ENCODE measurements at places on chromosomes 5 and 9.

GRCh38 chr9:89515416-89515815 lies 17.5 kb upstream of the SEMA4D start:
- DNase-seq: no peak

DNA sequence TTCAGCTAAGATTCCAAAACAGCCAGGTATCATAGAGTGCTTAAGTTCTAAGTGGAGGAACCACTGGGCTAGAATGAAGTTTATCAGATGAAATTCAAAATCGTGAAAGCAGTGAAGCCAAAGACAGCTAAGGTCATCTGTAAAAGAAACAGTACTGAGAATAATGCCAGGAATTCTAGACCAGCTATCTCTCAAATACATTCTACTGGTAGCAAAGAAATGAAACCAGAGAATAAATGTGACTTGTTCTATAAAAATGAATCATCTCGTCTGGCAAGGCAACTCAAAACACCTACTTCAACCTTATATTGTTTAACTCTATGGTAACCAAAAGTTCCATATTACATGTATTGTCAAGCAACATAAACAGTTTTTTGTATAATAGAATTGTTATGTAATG lies 51.3 kb upstream of the RGMB start:
- no peak for DNase-seq

GRCh38 chr5:179797741-179798140 lies 4.0 kb downstream of the LTC4S start:
- no peak for DNase-seq

GRCh38 chr5:78377718-78378105 lies 17.3 kb downstream of the SCAMP1 start:
- no peak for DNase-seq

GRCh38 chr5:120512068-120512467 lies 48.0 kb downstream of the PRR16 start:
- DNase-seq: no peak

DNA sequence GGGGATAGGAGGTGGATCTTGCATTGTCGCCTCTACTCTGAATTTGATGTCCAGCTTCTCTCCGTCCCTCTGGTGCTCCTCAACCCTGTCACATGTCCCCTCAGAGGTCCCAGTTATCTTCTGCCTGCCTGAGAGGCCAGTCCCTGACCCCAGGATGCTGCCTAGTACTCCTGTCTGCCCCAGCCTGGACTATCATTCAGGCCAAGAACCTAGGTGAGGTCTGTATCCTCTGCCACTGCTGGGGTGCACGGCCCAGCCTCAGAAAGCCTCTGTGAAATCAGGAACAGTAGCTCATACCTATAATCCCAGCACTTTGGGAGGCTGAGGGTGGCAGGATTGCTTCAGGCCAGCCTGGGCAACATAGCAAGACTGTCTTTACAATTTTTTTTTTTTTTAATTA lies 8.6 kb downstream of the SPINK4 start:
- no peak for DNase-seq

DNA sequence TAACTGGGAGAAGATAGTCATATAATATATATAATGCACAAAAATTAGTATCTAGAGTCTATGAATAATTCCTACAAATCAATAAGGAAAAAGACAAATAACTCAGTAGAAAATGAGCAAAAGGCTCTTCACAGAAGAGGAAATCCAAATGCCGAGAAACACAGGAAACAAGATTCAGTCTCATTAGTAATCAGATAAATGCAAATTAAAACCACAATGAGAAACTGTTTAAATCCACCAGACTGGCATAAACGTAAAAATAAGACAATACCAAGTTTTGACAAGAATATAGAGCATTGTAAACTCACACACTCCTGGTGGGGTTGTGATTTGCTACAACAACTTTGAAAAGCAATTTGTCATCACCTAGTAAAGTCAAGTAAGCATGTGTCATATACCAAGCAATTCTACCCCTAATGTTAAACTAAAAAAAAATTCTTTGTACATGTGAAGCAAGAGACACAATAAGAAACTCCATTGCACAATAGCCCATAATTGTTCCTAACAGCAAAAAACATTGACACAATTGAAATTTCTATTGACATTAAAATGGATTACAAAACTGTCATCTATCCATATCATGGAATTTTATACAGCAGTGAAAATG lies 21.0 kb upstream of the UBLCP1 start:
- DNase-seq: no peak

- DNase-seq: no peak
Observed at GRCh38 chr5:39657943-39658342, 233.2 kb upstream of the DAB2 start.

DNA sequence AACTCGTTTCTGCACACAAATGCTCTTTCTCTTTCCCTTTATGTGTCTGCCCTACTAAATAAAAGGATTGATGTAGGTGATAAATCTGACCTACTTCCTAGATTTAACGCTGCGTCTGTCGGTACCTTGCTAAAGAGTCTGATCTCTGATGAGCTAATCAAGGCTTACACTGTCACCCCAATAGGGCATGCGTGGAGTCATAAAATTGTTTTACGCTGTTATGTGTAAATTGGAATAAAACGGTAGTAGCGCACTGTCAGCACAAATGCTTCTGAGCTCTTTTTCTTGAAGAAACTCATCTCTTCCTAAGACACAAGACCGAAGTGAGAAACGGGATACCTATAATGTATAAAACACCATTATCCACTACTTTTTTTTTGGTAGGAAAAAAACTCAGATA lies 2106.3 kb upstream of the WWC1 start:
- DNase-seq: no peak

DNA sequence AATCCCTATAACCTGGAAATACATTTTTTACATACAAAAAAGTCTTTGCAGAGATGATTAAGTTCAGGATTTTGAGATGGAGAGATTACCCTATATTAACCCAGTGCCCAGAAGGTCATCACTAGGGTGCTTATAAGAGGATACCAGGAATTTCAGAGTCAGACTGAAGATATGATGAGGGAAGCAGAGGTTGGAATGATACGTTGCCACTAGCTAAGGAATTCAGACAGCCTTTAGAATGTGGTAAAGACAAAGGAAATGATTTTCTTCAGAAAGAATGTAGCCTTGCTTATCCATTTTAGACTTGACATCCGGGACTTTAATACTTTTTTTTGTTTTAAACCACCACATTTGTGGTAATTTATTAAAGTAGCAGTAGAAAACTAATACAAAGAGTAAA lies 2176.8 kb upstream of the C9orf72 start:
- DNase-seq: no peak

GRCh38 chr9:2302606-2303005 lies 287.5 kb downstream of the SMARCA2 start:
- no peak for DNase-seq

DNA sequence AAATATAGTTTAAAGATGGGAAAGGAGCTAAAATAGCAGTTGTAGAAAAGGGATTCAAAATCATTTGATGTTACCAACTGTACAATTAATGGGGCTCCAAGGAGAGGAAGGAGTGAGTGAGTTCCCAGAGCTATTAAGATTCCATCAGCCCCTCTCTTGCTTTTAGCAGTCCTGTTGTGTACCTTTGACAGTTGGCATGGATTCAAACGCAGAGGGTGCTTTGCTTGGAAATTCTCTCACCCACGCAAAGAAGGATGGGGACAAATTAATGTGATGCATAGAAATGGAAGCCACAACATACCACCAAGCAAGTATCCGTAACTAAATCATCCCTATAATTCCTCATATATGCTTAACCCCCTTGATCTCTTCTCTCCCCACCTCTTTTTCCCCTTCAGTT lies 461.3 kb downstream of the EBF1 start:
- DNase-seq: no peak

GRCh38 chr5:94682814-94683520 lies 64.5 kb downstream of the SLF1 start:
- DNase-seq: no peak

DNA sequence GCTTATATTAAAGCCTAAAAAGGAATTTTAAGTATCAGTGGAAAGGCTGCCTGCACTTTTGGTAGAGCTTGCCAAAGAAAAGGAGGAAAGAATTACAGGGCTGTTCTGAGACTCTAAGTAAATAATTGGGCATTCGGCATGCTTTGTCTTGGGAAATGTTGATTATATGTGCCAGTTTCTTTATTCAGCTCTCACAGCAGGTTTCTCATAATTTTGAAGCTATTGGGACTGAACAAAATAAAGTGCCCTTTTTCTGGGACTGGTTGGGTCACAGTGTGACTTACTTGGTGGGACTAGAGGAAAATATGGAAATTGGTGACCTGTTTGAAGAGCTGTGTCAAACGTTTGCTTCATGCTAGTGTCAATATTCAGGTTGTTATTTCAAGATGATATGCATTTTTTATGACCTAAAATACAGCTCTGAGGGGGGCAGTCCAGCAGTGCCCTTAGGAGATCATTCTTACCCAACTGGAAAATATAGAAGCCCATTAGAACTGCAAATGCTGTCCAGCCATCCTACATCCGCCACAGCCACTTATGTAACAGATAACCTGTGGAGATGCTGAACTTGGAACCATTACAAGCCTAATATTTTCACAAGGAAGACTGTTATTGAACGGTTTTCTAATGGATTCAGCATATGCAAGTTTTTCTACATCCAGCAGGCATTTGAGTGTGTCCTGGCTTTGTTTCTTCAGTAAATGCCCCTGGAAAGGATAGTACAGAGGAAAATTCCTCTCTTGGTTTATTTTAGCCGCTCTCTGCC lies 122.4 kb downstream of the SNCAIP start:
- no peak for DNase-seq

- no peak for DNase-seq
Observed at GRCh38 chr5:168833383-168833782, 254.2 kb upstream of the PANK3 start.

- DNase-seq: no peak
Observed at GRCh38 chr5:40904205-40904993, 4.9 kb upstream of the C7 start.

- DNase-seq: no peak
Observed at GRCh38 chr5:77798456-77798855, 22.3 kb upstream of the TBCA start.

DNA sequence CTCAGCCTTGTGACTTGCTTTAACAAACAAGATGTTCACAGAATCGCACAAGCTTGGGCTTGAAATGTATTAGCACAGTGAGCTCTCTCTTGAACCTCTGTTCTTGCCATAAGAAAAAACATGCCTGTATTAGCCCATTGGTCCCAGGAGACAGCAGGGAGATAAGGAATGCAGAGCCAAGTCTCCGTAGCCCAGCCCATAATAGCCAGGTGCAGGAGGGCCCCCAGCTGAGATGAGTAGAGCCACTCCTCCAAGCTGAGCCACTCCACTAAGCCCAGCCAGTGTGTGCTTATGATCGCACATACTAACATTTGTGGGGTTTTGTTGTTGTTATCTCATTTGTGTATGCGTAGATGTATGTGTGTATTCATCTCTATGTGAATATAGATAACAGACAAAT lies 21.6 kb upstream of the SVEP1 start:
- DNase-seq: no peak

GRCh38 chr5:180098991-180099732 lies 27.6 kb upstream of the RNF130 start:
- no peak for DNase-seq

DNA sequence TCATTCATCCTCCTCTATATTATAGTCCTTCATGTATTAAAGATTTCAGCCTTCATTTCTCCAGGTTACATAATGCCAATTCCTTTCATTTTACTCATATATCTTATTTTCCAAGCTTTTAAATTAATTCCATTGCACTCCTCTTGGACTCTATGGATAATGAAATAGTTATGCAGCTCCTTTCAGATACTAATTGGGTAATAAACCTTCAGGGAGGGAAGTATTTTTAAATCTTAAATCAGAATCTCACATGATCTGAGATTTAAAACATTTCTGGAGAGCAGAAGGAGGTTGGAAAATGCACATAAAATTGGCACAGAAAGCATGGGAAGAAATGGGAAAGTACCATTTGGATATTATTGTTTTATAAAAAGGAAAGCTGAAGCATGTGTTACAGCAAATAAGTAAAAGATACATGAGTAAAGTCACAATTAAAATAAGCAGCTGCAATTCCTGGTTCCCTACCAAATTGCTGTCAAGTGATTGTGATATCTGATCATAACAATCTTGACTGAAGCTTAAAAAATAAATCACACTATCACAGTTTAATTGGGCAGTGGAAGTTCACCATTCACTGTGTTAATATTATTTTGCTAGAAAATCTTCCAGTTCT lies 257.9 kb upstream of the NREP start:
- no peak for DNase-seq

DNA sequence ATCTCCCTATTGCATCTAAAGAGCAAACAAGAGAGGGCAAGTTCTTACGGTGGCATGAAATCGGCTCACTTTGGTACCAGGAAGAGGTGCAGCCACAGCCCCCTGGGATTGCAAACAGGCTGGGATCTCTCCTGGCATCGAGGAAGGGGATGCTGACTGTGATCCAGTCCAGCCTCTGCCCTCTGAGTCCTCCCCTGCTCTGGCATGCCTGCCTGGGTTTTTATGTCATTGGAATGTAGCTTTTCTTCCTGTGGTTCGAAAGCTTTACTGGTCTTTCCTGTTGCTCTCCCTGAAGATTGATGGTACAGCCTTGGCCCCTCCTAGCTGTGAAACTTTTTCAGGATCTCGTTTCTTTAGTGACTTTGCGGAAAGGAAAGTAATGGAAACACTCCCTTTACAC lies 6.6 kb downstream of the SLC46A2 start:
- no peak for DNase-seq

- no peak for DNase-seq
Observed at GRCh38 chr5:87313216-87313615, 45.5 kb downstream of the RASA1 start.

GRCh38 chr5:169577951-169578350 lies 5.6 kb upstream of the SPDL1 start:
- no peak for DNase-seq

DNA sequence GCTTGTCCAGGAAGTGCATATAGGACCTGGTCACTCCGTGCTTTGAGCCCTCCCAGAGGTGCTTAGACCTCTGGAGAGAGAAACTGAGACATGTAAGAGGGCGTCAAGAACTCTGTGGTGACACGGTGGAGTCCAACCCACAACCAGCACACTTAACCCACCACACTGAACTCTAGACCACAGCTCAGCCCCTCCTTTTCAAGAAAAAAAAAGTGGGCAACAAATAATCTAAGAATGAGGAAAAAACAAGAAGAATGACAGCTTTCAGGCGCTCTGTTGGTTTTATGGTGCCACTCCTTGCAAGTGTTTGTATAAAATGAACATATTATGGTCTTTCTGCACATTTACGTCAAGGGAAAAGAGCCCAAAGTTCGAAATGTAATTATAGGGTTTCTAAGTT lies 50.2 kb upstream of the SNAPC3 start:
- DNase-seq: no peak

All from stimulated activated CD8-positive, alpha-beta memory T cell treated with anti-CD3 and anti-CD28 coated beads, Interleukin-12 subunit alpha, Interleukin-12 subunit beta, amount 100 ng/mL, for 1 hour (primary cell).